ENCODE measurements at places on chromosomes 16 and 17.
A peak's percentile ranks its signal among the peaks of the same experiment; 100 is the strongest.

GRCh38 chr16:12951392-12951791 lies 50.0 kb downstream of the SHISA9 start:
- no peak for DNase-seq

DNA sequence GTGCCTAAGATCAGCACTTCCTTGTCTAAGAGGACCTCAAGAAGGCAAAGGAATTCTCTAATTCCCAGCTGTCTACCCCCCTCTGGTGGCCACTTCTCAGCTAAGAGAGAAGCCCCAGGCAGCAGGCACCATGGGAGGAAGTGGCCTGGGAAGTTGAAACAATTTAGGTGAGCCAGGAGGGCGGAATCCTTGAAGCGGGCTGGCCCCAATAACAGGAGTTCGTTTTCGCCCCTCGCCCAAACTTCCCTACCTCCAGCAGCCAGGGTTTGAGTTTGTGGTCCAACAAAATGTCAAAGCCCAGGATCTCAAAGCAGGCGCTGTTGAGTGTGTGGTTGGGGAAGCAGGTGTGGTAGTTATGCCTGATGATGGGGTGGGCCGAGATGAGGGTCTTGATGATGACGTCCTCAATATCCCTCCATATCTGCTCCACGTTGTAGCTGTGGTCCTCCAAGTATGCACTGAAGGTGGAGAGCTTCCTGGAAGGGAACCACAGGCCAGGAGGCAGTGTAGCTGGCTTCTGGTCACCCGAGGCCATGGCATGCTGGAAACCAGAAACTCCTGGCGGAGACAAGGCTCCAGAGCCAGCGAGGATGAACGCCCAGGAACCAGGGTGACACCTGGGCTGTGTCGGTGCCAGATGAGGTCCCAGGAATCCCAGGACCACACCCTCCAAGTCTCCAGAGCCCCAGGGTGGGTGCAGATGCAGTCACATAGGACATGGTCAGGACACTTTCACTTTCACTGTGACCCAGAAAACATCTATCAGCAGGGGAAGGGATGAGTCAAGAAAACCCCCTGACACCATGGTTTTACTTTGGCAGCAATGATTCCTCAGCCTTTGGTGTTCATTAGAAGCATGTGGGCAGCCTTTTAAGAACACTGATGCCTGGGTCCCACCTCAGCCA lies 25.6 kb downstream of the TTLL6 start:
- peak; percentile 52 for DNase-seq

DNA sequence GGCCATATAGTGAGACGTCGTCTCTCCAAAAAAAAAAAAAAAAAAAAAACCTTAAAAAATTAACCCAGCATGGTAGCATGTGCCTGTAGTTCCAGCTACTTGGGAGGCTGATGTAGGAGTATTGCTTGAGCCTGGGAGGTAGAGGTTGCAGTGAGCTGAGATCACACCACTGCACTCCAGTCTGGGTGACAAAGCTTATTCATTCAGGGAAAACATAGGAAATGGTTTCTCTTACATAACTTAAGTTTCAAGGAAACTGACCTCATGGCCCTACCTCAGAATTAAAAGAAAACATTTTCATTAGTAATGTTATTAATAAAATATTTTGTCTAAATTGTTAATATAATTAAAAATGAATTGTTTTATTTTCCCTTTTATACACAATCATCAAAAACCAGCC lies 31.4 kb downstream of the COG1 start:
- DNase-seq = no peak

GRCh38 chr17:7383742-7384488 lies 3.0 kb downstream of the TNK1 start:
- DNase-seq = peak; percentile 81

DNA sequence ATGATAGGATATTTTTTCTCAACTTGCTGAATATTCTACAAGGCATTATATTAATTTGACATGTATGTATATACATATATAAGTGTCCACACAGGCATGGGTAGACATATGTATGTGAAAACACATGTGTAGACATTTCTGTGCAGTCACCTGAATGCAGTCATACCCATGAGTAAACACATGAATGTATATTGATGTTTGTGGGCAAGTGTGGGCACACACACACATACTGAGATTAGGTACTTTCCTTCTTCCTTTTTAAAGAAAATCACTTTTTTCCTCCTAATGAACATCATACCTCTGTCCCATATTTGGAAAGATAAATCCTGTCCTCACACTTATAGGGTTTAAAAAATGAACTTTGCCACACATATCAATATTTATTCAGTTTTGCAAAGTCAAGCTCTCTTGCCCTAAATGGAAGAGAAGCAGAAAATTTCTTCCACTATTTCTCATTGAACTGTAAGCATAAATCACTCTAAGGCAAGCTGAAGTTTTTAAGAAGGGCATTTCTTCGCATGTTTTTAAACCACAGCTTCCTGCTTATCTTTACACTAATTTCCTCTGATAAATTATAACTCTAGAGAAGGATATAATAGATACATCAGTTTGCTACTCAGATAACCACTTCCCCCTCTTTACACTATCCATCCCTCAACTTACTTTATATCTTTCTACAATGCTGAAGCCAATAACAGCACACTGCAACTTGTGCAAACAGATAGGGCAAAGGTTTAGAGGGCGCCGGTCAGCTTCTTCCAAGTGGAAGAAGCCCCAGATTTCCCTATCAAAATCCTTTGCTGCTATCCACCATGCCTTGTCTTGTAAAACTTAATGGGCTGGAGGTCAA lies 49.6 kb upstream of the LRRC37A3 start:
- DNase-seq = no peak

GRCh38 chr16:64865069-64865696 lies 256.7 kb downstream of the CDH11 start:
- DNase-seq = no peak

DNA sequence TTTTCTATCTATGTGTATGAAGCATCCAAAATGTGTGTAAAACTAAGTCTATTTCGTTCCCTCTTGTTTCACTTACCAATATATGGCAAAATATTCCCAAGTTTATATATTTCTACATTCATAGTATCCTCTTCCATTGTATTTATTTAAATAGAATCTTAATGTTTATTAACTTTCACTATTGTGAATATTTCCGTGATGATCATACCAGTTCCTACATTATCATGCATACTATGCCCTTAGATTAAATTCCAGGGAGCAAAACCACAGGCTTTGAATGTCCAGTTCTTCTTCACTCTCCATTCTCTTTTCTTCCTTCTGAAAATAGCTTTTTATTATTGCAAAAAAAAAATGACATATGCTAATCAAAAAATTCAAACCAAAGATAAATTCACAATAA lies 4.0 kb downstream of the MAP2K6 start:
- DNase-seq = no peak

DNA sequence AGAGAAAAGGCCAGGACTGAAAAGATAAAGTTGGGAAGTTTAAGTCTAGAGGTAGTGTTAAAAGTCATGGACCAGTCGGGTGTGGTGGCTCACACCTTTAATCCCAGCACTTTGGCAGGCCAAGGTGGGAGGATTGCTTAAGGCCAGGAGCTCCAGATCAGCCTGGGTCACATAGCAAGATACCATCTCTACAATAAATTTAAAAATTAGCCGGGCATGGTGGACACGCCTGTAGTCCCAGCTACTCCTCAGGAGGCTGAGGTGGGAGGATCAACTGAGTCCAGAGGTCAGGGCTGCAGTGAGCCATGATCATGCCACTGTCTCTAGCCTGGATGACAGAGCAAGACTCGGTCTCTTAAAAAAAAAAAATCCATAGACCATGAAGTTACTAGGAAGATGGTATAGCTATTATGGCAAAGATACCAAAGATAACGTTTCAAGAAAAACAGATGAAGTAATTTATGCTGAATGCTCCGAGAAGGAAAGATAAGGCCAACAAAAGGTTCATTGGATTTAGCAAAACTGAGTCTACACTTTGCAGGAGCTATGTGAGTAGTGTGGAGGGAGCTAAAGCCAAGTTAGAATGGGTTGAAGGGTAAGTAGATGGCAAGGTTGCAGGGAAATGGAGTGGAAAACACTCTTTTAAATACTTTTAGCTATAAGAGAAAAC lies 11.7 kb downstream of the TRIM37 start:
- no peak for DNase-seq

- DNase-seq = no peak
Observed at GRCh38 chr17:58576679-58577367, 62.4 kb upstream of the MTMR4 start.

DNA sequence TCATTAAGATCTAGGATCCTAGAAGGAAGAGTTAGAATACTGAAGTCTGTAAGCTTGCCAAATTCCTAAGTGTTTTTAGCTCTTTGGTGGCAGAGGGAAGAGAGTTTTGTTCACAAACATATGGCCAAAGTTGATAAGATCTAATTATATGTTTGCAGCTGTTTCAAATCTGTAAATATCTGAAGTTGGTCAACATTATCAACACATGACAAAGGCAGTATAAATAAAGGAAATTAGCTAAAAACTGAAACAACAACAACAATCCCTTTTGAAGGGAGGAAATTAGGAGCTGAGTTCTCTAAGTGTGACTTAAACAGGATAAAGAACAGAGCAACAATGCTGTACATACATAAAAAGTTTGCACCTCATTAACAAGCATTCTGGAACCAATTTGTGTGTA lies 208.7 kb downstream of the KCNJ2 start:
- no peak for DNase-seq

- no peak for DNase-seq
Observed at GRCh38 chr16:86992587-86992986, 324.6 kb downstream of the C16orf95 start.

- no peak for DNase-seq
Observed at GRCh38 chr16:55503726-55504550, 4.9 kb upstream of the LPCAT2 start.

- DNase-seq = peak; percentile 47
Observed at GRCh38 chr17:75295201-75296158, 6.2 kb upstream of the SLC25A19 start.

DNA sequence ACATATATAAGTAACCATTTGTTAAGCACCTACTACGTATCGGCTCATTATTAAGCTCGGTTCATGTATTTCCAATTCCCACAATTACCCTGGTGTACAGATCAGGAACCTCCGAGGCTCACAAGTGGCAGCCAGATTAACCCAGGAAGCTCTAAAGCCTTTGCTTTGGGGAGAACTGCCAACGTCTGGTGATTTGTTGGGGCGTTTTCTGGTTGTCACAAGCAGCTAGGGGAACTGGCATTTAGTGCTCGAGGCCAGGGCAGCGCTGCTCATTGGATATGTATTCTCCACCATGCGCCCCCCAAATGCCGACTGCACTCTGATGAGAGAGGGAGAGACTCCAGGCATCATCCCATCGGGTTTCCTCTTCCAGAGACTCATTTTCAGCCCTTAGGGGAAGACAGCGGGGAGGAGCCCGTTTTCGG lies 541 bp downstream of the ZNF18 start:
- peak; percentile 73 for DNase-seq

- DNase-seq = peak; percentile 78
Observed at GRCh38 chr17:29111816-29112499, 68.2 kb downstream of the MYO18A start.

DNA sequence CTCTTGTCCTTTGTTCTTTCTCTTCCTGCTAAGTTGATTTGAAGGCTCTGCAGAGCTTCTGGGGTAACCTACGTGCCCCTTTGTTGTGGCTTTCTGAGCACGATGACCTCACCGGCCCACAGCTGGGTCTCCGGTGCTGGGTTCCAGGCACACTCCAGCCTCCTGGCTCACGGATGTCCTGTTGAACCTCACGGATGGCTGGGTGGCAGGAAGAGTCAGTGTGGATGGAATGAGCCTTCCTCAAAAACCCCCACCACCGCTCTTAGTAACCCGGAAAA lies 116.0 kb downstream of the SOCS1 start:
- peak; percentile 62 for DNase-seq

GRCh38 chr16:12390644-12391043 lies 413.0 kb downstream of the CPPED1 start:
- no peak for DNase-seq

- DNase-seq = no peak
Observed at GRCh38 chr17:69551212-69552010, 136.9 kb downstream of the MAP2K6 start.

GRCh38 chr16:5922686-5923085 lies 825.1 kb upstream of the EEF2KMT start:
- no peak for DNase-seq

DNA sequence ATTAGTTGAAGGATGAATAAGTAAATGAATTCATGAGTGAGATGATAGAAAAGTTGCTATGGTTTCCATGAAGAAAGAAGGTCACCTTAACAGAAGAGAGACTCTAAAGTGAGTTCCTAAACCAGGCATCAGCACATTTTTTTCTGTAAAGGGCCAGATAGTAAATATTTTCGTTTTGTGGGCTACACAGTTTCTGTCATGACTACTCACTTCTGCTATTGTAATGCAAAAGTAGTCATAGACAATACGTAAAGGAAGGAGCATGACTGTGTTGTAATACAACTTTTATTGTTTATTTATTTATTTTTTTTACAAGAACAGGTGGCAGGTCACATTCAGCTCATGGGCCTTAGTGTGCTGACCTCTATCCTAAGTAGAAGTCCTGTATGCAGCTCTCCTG lies 426.1 kb upstream of the DYNLRB2 start:
- no peak for DNase-seq
